ENCODE measurements at places on chromosomes 5 and 9. TPM values are rescaled to one million over a fixed set of nuclear protein-coding genes. Genes with fewer than 3 reads are reported as not detected.

Gene PCDHGA2
- 6.0 TPM for total RNA-seq

Gene PRDM9
- total RNA-seq = not detected

Gene LCN2
- 0.32 TPM for total RNA-seq

Gene ANKDD1B
- total RNA-seq = 0.25 TPM

Gene SLC22A4
- 1.6 TPM for total RNA-seq

Gene TMEFF1
- total RNA-seq = not detected

DNA sequence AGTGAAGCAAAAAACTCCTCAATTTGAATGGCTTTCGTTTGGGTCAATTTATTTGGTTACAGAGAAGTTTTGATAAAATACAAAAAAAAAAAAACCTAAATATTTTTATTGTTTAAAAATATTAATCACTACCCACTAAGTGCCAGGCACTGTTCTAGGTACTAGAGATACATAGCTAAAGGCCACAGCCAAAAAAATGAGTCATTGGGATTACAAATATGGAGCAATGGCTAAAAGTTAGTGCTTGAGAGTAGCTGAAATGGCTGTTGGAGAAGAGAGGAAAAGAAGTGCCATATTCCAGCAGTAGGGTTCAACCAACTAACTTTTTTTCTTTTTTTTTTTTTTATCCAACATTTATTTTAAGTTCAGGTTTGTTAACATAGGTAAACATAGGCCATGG is 130.1 kb upstream of the PTGER4 start:
- no peak for DNase-seq

GRCh38 chr9:70060883-70061507 is 17.3 kb downstream of the MAMDC2 start:
- DNase-seq = no peak

GRCh38 chr5:127995556-127995955 is 88.0 kb upstream of the SLC12A2 start:
- no peak for DNase-seq

DNA sequence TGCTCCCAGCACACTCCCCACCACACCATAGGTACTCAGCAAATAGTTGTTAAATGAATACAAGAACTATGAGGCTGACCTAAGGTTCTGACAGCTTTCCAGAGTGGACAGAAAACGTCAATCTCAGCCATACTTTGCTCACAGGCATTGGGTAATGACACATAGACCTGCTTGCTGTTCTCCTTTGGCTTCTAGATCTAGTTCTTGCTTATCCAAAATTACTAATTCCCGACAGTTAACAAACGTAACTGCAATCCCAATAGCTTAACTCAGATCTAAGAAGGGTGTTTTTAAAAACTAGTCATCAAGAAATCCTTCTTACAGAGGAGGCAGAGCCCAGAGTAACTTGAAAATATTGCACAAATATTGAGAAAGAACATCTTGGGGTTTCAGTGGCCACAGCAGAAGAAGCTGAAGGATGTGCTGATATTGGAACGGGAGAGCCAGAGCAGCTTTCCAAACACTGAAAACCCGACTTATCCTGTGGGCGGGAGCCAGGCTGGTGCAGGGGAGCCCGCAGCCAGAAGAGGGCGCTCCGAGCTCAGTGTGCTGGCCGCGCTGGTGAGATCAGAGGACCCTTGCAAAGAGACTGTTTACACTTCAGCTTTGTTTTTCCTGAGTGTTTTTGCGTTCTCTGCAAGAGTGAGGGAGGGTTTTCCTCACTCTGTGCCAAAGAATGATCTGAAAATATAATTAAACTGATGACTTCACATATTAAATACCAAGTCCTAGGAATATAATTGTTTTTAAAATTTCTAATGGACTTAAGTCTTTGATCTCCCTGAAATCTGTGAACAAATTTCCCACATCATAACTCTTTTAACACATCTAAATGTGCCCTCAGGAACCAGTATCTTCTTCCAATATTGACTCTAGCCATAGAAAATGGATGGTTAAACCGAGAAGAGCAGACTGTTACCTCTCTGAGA is 30.3 kb downstream of the FGF1 start:
- peak; percentile 94 for DNase-seq

DNA sequence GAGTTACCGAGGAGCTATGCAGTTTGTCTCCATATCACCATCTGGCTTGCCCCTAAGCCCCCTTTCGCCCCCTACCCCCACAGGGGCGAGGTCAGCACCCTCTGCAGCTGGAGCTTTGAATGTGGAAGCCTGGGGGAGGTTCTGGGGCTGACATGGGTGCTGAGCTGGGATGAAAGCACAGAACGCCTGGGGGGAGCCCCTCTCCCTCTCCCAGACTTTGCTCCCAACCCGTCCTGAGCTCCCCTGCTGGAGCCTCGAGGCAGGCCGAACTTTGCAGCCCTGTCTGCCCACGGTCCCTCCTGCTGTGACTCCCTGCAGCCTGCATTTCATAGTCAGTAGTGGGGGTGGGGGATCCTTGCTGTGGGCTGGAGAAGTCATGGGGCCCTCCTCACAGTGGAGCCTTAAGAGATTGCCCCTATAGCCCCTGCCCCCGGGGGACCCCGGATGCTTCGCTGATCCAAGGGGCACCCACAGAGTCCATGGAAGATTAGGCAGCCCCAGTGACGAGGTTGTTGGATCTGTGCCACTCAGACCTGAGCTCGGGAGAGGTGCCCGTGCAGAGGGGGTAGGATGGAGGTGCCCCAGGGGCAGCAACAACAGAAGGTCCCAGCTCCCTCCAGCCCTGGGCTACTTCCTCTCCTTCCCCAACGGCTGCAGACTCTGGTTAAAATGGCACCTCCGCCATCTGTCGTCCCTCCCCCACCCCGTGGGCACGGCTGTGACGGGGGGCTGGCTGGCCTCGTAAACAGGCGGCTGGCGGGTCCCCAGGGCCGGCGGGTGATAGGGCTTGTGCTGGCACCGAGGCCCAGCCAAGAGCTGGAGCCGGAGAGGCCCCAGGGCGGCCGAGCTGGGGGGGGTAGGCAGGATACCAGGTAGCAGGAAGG is 162.0 kb downstream of the C9orf50 start:
- DNase-seq = peak; percentile 79

- no peak for DNase-seq
Observed at GRCh38 chr5:50900952-50901510, 234.6 kb downstream of the PARP8 start.

DNA sequence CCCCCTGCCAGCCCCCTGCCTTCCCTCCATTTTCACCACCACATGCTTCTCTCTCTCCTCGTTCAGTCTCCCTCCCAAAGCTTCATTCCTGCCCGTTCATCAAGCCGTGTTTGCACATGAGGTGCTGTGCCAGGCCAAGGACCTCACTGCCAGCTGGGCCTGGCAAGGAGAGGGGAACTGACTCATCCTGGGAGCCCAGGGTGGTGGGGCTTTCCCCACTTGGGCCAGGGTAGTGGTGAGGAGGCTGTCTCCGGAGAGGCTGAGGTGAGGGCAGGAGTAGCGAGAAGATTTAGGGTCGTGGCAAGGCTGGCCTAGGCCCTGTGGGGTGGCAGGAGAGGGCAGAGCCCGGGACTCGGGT is 30.4 kb upstream of the NOTCH1 start:
- peak; percentile 68 for DNase-seq

GRCh38 chr5:168401880-168402279 is 84.4 kb upstream of the RARS1 start:
- DNase-seq = no peak

- no peak for DNase-seq
Observed at GRCh38 chr5:99248066-99248465, 319.3 kb upstream of the CHD1 start.

DNA sequence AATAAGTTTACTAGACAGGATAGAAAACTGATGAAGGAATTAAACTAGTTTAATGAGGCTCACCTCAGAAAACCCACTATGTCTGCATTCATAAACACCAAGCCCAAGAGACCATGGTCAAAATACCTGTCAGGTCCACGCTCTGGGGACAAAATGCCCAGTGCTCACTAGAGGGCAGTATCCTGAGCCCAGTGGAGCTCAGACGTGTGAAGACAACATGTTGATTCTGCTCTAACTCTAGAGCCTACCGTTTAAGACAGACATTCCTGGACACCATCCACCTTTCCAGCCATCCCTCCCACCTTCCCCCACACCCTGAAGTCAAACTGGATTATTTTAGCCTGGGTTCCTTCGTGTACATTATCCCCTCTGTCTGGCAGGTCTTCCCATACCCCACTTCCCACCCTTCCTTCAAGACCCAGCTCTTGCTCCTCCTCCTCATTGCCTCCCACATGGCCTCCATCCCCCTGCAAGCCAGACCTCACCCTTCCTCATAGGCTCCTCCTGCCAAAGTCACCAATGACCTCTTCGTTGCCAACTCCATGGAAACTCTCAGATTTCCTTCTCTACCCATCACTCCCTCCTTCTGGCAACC is 142.3 kb upstream of the FSTL4 start:
- DNase-seq = no peak

DNA sequence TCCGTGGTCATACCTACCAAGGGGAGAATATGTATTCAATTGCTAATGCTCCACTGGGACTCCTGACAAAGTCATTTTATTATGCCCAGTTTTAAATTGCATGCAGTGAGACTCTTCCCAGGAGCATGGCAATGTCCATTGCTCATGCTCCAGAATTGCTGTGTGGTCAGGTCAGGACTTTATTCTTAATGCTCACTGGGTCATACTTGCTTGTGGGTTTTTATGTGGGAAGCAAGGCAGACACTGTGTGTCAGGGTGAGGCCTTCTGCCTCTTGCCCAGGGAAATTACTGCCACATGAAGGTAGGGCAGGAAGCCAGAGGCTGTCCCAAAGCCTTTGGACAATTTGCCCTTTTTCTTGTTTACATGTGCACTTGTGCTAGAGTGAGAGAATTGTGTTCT is 164.6 kb upstream of the MEF2C start:
- DNase-seq = no peak

GRCh38 chr5:122690266-122690665 is 84.6 kb upstream of the SNX2 start:
- DNase-seq = no peak

DNA sequence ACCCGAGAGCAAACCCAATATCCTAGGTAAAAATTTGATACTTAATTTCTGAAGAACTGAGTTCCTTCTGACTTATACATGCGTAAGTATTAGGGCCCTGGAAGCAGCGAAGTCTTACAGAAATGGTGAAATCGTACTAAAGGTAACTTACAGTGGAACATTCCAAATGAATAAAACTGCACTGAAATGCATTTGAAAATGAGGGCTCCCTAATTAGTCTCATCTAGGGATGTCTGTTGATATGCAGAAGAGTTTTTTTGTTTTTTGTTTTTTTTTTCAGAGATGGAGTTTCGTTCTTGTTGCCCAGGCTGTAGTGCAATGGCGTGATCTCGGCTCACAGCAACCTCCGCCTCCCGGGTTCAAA is 10.4 kb upstream of the NANS start:
- DNase-seq = no peak

DNA sequence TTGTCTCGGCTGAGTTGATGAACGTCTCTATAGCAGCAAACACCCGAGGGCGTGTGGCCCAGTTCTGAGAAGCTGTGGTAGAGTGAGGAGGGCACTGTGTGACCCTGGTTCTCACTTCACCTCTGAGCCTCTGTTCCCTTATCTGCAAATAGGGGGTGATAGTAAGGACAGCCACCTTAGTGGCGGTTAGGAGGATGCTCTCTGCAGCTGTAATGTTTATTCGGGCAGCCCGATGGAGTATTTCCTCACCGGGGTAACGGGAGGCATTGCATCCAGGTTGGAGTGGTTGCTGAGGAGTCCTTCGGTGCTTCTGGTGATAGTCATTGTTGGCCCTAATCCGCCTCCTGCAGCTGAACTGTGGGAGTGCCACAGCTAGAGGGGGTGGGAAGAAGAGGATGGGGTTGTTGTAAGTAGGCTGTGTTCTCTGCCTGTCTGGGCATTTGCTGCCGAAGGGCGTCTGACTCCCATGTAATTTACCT is 13.9 kb downstream of the PRRC2B start:
- DNase-seq = peak; percentile 52

DNA sequence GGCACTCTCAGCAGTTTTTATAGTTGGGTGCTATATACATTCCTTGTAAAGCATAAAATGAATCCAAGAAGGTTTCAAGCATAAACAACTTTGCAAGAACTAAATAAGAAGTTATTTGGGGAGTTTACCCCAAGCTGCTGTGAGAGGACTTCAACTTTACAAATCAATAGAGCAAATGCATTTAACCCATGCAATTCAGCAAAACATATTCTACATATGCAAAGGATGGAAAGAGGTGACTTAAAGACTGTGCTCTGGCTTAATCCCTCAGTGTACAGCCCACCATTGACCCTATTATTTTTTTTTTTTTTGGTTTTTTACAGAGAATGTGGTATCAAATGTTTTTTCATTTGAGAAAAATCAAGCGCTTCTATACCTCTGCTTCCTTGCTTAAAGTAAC is 736.5 kb downstream of the CETN3 start:
- DNase-seq = no peak

DNA sequence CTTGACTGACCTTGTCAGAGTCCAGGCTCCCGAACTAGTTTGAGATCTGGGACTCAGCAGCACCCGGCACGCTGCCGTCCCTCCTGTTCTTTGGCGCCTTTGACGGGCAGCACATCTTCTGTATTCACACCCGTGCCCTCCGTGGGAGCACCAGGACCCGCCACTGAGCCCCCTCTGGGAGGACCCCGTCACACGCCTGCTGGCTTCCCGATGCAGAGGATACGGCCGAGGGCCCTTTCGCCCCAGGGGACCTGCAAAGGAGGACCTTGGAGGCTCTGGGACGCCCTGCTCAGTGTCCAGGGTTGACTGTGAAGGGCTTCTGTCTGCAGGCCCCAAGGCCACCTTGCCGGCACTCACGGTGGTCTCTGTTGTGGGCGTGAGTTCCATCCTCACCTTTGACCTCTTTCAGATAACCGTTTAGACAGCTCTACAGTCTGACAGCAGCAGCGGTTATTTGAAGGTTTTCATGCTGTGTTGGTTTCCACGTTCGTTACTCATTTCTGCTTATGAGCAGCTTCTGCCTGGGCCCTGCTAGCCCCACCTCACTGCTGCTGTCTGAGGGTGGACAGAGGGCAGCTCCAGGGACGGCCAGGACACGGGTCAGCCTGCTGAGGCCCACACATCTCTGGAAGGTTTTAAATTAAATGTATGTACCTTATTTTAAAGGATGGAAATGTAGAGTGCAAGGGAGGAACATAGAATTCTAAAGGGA is 12.6 kb upstream of the EXOC3 start:
- no peak for DNase-seq

DNA sequence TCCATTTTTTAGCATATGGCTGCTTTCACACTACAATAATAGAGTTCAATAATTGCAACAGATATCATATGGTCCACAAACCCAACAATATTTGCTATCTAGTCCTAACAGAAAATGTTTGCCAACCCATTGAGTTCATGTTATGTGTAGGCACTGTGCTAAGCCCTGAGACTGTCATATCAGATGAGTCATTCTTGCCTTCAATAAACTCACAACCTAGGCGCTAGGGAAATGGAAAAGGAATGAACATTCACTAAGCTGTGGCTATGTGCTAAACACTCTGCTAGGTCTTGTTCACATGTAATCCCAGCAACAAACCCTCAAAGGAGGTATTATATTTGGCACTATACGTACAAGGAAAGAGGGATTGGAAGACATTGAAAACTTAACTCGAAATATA is 8.4 kb upstream of the TIMD4 start:
- no peak for DNase-seq

- DNase-seq = no peak
Observed at GRCh38 chr5:173308226-173308625, 20.0 kb downstream of the STC2 start.
